Amygdala (tissue), 56 donors: ENCODE measurements at places on chromosomes 16 and 17.

- DNase-seq, result no peak
These were observed 3.8 kb upstream of the CRYM start for GRCh38 chr16:21281698-21282389.

GRCh38 chr16:79756571-79756970, 156.0 kb upstream of the MAF start:
- DNase-seq, result no peak

GRCh38 chr17:56451629-56452028, 141.9 kb upstream of the NOG start:
- DNase-seq, result no peak

DNA sequence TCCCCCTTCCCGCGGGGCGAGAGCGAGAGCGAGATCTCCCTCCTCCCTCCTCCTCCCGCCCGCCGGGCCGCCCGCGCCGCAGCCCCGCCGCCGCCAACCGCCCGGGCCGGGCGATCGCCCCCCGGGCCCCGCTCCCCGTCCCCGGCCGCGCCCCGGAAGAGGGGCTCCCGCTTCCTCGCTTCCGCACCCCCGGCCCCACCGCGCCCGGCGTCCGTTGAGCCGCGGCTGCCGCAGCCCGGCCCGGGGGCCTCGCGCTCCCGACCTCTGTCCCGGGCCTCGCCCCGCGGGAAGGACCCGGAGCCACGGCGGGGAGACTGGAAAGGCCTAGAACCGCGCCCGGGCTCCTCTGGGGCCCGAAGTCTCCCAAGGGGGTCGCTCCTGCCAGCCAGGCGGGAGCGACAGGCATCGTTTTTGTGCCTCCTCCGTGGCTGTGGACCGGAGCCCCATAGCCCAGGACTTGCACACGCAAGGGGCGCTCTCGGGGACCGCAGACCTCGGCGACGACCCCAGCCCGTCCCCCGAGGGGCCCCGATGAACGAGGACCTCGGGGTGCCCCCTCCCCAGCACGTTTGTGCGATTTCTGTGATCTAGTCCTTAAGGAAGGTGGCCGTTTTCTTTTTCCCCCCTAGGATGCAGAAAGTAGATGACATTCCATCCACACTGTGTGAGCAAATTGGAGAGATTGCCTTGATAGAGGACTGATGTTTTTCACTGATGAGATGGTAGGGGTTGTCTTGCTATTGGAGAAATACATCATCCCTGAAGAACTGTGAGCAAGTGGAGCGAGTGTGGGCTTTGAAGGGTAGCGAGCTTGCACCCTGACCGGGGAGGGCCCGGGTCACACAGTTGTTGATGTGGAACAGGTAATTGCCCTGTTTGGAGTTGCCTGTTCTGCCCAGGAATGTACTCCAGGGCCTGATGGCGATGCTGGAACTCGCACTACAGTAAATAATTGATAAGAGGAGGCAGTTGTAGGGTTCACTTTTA, 611 bp downstream of the BANP start:
- no peak for DNase-seq

GRCh38 chr17:4073983-4074830, 68.6 kb downstream of the ZZEF1 start:
- DNase-seq, result no peak

DNA sequence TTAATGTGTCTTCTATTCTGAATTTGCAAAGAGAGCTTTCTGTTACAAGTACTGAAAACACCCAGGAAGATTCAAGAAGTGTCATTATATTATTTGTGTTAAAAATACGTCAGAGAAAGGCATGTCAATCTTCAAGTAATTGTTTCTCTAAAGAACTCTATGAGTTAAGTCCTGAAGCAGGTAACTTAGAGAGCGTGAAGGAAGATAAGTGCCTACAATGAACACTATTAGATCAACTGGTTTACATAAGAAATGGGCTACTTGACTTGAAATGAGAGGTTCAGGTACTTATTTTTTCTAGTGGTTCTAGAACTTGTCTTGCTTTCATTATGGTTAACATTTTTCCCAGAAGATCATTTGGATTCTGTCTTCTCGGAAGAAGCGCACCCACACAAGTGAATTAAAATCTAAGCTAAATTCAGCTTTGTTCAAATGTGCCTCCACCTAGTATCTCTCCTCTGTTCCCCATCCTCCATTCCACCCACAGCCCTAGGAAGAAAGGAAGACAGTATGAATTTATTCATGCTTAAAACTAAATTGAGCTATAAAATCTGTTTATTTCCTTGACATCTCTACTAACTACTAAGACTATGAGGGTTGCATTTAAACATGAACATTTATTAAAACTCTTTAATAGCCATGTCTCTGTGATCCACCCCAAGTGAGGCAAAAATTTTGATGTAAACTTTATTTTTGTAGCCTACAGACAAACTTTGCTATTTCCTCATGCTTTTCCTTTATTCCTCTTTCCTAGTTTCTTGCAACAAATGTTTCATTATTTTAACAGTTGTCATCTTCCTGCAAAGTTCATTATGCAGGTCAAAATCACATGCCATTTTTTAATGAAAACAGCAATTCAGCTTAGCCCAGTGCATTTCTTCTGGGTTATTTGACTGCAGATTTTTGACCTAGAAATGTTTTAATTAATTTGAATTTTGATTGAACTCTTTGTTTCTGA, 206.8 kb downstream of the KCNJ2 start:
- DNase-seq, result no peak

GRCh38 chr17:14299280-14300141, 1.4 kb upstream of the HS3ST3B1 start:
- no peak for DNase-seq

DNA sequence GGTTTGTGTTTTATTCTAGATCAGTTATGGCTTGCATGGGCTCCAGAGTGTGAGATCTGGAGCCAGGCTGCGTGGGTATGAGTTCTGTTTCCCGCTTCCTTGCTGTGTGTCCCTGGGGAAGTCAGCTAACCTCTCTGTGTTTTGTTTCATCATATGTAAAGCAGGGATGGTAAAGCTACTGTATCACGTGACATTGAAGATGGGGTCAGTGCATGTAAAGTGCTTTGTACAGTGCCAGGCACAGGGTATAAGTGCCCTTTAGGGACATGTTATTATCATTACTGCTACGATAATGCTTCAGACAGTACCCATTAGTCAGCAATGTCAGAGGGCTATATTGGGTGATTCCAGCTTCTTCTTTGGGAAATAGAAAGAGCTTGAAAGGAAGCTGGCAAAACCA, 186.2 kb downstream of the FOXL1 start:
- DNase-seq, result no peak

DNA sequence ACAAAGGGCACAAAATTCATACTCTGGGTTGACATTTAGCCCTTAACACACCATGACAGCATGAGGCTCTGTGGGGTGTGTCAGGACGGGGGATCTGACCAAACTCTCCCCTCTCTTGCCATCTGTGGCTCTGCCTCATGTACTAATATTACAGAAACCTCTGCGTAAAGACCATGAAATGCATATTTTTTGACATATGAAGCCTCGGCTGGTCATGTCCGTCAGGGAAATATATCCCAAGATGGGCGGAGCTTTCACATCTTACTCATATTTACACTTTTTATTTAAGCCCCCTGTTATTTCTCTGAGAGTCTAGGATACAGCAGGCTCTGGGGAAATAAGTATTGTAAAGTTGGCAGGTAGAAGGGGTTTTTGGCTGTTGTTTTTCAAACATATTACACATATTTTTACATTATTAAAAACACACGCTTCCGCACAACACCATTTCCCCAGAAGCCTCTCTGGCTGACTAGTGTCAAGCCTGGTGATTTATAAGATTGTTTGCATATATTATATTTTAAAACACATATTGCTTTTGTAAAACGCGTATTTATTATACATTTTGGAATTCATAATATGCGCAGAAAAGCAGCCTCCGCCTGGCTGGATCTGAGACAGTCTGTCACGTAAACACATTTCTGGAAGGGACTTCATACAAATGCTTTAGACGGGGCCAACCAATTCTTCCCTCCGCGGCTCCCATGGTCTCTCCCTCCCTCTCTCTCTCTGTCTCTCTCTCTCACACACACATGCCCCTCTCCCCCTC, 237.7 kb upstream of the ZFHX3 start:
- no peak for DNase-seq

- DNase-seq, result no peak
These were observed 6.4 kb downstream of the PRKCB start for GRCh38 chr16:23842137-23842600.

- no peak for DNase-seq
These were observed 361.6 kb downstream of the WWOX start for GRCh38 chr16:78461087-78461486.

- no peak for DNase-seq
These were observed 9.8 kb upstream of the IL17C start for GRCh38 chr16:88628512-88628974.

DNA sequence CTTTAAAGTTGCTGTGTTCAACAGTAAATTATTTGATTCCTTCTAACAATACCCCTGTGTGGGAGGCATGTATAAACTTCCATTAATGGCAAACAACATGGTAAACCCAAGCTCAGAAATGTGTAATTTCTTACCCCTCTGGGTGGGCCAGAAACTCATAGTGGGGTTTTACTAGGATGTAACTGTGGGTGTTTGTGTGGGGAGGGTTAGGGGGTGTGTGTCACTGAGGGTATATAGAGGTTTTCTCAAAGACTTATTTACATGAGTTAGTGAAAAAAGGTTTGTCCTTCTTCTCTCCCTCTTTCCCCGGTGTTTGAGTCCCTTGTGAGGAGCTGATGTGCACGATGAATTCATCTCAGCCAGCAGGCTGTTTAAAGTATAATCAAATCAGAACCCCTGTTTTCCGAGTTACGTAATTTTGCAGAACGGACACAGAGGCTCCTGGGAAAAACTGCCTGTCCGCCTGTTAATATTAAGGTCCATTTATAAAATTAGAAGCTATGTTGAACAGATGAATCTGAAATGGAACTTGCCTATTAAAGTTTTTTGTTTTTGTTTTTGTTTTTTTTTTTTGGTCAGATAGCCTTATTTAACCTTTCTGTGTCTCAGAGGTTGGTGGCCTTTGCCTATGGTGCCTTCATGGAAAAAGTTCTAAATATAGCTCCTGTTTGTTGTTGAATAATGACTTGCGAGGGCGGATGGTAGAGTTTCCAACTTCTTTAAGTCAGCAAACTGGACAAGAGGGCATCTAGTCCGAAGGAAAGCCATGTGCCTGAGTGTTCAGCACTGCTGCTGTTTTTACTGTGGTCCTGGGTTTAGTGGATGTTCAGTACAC, 73.3 kb downstream of the MSI2 start:
- no peak for DNase-seq

GRCh38 chr17:17495536-17496188, 533 bp downstream of the RASD1 start:
- DNase-seq, result no peak

- DNase-seq, result no peak
These were observed 321.9 kb upstream of the ZFHX3 start for GRCh38 chr16:73369851-73370250.

GRCh38 chr17:66687570-66688284, 147.2 kb upstream of the CACNG5 start:
- DNase-seq, result no peak

GRCh38 chr16:82011199-82011641, at the start of gene SDR42E1:
SDR42E1 (minus strand) TSS chr16:82011470; CDS start chr16:82000858, 10,612 bp downstream.
- DNase-seq, result no peak

DNA sequence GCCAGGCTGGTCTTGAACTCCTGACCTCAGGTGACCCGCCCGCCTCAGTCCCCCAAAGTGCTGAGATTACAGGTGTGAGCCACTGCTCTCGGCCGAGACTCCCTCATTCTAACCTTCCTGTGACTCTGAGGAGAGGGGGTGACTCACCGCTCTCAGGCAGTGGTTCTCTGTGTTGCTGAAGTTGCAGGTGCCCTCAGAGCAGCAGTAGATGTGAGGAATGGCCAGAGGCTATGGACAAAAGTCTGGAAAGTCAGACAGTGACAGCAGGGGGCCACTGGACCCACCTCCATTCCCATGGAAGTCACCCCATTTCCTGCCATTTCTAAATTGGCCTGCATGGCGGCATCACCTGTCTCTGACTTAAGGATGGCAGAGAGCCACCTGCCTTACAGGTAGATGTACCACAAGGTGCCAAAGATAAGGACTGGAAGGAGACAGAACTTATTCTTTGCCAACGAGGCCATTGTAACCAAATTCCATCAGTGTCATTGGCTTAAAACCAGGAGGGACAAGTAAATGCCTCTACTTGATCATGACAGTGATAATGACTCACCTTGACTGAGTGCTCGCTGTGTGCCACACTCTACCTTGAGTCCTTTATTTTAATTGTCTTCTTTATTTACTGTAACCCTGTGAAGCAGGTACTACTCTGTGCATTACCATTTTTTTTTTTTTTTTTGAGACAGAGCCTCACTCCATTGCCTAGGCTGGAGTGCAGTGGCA, 15.3 kb upstream of the CNOT1 start:
- no peak for DNase-seq

DNA sequence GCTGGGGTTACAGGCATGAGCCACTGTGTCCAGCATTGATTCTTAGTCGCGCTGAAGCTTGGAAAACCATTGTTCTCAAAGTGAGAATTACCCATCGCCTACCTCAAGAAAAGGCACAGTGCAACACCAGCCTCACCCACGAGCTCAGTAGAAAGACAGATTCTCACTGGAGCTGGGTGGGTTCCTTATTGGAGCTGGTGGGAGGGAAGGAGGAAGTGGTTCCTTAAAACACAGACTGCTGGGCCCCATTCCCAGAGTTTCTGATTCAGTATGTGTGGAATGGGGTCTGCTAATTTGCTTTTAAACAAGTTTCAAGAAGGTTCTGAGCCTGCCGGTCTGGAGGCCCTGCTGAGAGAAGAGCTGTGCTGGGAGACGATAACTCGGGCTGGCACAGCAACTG, 264.7 kb downstream of the ENGASE start:
- no peak for DNase-seq

DNA sequence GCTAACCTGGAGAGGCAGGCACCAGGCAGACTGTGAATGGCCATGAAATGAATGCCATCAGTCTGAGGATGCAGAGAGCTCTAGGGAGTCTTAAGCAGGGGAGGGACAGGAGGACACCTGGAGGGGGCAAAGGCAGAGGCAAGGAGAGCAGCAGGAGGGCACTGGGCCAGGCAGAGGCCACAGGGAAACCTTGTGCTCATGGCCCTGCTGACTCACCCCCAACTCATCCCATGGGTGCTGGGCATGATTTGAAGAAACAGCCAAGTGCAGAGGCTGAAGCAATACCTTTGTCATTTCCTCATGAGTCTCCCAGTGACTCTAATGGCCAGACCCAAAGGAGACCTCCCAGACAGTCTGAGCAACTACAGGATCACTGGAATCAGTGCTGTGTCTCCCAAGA, 141.4 kb downstream of the TMEM132E start:
- DNase-seq, result no peak

DNA sequence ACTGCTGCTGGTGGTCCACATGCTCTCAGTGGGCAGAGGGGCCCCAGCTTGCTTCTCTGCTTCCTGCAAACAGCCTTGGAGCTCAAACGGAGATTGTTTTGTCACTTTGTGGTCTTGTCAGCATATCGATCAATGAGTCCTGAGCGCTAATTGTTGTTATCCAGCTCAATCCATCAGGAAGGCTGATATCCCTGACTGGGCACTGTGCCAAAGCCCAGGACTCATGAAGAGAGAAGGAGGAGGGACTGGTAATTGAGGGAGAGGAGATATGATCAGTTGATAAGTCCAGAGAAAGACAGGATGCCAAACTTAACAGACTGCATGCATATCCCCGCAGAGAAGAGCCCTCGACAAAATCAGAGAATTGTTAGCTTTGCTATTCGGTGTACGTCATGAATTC, 58.6 kb upstream of the DNAH9 start:
- no peak for DNase-seq

GRCh38 chr16:73106329-73107034, 58.6 kb upstream of the ZFHX3 start:
- DNase-seq, result no peak
